ENCODE measurements at places on chromosomes 5 and 9.

GRCh38 chr5:137206030-137206715, 293.0 kb downstream of the SPOCK1 start:
- no peak for DNase-seq

GRCh38 chr9:109437286-109437685, 60.8 kb downstream of the PTPN3 start:
- no peak for DNase-seq

- no peak for DNase-seq
Measured at GRCh38 chr9:87250205-87250604, 247.5 kb upstream of the DAPK1 start.

DNA sequence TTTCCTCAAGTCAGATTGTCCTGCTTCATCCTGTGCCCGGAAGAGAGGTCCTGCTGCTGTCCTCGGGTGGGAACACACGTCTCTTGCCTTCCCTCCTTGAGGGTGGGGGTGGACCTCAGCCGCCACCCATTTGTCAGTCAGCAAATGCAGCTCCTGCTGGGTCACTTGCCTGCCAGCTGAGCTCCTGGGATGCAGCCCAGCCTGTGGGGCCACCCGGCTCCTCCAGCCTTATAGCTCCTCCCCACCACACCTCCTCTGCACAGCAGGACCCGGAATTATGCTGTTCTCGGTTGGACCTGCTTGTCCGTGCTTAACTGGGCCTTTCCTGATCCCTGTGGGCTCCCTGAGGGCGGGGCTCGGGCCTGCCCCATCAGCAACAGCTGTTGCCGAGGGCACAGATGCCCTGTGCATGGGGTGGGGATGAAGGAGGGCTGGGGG, 52.7 kb downstream of the RXRA start:
- DNase-seq = no peak

GRCh38 chr5:151751091-151751490, 7.3 kb downstream of the ATOX1 start:
- no peak for DNase-seq

- DNase-seq = no peak
Measured at GRCh38 chr5:80697100-80697499, 42.3 kb upstream of the DHFR start.

DNA sequence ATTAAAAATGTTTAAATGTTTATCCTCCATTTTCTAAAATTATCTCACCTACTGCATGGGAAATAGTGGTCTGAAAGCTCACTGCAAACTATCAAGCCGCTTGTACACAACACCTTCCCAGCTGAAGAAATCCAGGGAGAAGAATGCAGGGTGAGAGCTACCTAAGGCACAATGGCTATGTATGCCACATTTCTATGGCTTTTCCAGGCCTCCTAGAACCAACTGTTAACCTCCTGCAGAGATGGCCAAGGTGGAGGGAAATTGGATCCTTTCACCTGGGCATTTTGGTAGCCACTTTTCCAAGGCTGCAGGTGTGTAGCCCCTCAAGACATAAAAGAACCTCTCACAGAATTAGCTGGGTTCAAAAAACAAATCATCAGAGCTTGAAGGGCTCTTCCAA, 286.4 kb downstream of the EBF1 start:
- DNase-seq = no peak

All from activated CD4-positive, alpha-beta T cell treated with anti-CD3 and anti-CD28 coated beads for 24 hours (primary cell).